ENCODE measurements at places on chromosomes 16 and 17.

- DNase-seq, result no peak
Measured at GRCh38 chr16:56401482-56401881, 23.9 kb downstream of the AMFR start.

GRCh38 chr17:5097101-5097834 lies 14.4 kb downstream of the ZNF232 start:
- peak; percentile 89 for DNase-seq

DNA sequence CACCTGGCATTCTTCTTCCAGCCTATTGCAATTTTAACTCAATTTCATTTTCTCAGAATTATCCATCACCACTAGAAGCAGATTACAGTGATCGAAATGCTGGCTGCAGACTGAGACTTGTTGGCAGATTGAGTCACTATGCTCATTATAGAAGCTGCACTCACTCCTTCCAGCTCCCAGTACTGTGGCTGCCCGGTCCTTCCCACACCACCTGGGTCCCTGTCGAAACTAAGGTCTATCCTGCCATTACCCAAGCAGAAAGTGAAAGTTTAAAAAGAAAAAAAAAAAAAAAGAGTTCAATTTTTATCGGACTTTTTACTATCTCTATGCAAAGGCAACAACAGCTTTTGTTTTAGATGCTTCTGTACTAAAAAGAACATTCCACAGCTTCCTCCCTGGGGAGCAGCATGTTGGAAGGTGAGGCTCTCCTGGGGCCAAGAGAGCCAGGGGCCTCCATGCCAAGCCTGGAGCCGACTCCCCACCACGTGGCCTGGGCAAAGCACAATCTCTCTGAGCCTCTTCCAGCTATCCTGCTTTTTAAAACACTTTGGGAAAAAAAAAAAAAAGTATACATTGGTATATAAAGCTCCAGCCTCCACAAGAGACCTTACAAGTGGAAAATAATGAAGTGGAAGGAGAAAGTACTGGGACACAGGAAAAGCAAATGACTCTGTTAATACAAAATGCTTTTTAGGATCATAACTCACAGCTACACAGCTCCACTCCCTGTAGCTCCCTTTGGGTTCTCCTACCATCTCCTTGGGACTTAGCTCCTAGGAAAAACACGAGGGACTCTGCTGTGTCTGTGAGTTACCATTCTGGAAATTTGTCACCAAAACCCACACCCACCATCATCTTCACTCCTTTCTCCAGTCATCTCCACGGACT lies 77.8 kb downstream of the USP31 start:
- no peak for DNase-seq

DNA sequence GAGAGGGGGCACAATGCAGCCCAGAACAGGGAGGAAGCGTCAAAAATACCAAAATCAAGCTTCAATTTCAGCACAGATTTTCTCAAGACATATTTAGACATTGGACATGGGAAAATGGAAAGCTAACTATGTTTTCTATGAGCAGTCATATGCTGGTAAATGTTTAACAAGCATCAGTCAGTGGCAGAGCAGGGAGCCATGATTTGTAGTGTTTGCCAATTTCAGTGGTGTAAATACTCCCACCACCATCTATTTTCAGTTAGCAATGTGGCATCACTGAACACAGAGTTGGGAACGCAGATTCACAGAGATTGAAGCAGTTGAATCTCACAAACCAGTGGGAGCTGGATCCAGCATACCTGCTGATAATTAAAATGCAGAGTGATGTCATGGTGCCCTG lies 24.6 kb upstream of the MYOCD start:
- no peak for DNase-seq

DNA sequence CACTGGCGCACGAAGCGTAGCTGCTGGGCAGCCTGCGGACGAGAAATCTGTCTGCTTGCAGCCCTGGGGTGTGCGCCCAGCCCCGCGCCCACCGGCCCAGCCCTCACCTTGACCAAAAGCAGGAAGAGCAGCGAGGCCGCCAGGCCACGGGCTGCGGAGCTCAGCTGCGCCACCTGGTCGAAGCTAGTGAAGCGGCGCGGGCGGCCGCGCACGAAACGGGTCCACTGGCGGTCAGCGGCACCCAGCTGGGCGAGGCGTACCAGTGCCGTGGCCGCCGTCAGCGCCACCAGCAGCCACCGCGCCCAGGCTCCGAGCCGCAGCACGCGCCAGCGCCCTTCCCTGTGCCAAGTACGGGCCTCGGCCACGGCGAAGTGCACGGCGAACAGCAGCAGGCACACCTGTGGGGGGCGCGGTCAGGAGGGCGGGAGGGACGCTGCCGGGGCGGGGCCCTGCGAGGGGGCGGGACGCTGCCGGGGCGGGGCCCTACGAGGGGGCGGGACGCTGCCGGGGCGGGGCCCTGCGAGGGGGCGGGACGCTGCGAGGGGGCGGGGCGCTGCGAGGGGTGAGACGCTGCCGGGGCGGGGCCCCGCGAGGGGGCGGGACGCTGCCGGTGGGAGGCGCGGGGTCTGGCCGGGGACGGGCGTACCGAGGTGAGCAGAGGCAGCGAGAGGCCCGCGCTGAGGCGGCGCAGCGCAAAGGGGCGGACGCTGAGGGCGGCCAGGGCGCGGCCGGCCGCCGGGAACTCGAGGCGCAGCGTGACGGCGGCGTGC lies 43.2 kb downstream of the TSC2 start:
- peak; percentile 91 for DNase-seq

DNA sequence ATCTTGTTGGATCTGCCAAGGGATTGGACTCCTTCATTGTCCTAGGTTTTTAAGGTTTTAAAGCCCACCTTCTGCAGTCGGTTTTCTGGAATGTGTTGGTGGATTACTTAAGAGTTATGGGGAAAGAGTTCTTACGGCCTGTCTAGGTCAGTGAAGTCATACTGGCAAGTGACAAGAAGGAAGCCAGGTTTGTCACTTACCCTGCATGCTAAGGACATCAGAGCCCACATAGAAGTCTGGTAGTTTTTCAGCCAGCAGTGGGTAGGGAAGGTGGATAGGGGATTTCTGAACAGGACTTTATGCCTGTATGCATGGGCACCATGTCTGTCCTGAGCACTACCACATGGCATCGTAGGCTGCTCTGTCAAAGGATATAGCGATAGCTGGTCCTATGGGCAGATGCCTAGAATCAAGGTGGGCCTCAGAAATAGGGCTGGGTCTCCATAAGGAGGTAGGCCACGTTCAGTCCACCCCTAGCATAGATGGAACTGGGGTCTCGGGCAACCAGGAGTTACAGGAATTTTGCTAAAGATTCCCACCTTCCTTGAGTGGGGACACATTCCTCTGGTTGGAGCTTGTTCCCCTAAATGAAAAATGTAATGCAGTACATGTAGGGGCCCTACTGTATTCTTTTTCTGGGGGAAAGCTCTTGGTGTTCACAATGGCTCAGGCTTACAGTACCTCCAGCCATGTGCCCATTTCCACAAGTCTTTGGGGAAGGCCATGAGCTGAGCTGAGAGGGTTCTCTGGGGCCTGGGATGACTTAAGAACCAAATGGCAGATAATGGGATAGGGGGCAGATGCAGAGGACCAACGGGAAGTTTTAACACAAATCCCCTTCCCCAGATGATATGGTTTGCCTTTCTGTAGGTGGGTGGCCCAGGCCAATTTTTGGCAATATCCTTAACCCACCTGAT lies 27.5 kb downstream of the TRPV2 start:
- DNase-seq, result no peak

GRCh38 chr17:29197516-29198272 lies 17.5 kb upstream of the MYO18A start:
- DNase-seq, result no peak
